ENCODE measurements at places on chromosomes 13 and 19. TPM values are rescaled to one million over a fixed set of nuclear protein-coding genes. Genes with fewer than 3 reads are reported as not detected.

Gene PCDH20
- total RNA-seq, result 0.62 TPM

Gene PRODH2
- total RNA-seq, result not detected

Gene CYP2A6
- not detected for total RNA-seq

Gene MBD3L3
- not detected for total RNA-seq

Gene DCT
- total RNA-seq, result not detected

Gene TMEM259
- 162 TPM for total RNA-seq

- no peaks in the 10 kb centered on the region for H3K27me3 ChIP-seq
- H3K4me3 ChIP-seq, result peak overlapping the region; percentile 84
- peak overlapping the region; percentile 43 for H3K27ac ChIP-seq
- peak; percentile 63 for DNase-seq
- peaks cover 24% of the 10 kb centered on the region for H3K4me1 ChIP-seq
Measured at GRCh38 chr13:106530171-106530851, 5.2 kb downstream of the EFNB2 start.

DNA sequence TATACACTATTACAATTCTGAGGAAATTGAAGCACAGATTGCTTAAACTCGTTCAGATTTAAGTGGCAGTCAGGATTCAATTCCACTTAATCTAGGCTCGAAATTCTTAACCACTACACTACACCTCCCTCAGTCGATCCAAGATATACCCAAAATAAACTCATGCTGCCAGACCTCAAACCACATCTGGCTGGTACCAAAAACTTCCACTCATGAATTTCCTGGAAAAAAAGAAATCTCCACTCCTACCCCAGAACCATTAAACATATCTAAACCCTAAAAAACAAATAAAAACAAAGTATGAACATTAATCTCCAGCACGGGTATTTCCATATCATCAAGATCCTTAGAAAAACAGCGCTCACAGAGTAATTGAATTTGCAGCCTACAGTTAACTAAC lies 1.1 kb downstream of the ZFP30 start:
- H3K27ac ChIP-seq, result no peak overlapping the region
- peaks cover 8% of the 10 kb centered on the region for H3K4me1 ChIP-seq

GRCh38 chr13:98997738-98998641 lies 20.1 kb upstream of the DOCK9 start:
- no peak overlapping the region for H3K27ac ChIP-seq
- DNase-seq, result peak; percentile 66
- H3K27me3 ChIP-seq, result no peaks in the 10 kb centered on the region

DNA sequence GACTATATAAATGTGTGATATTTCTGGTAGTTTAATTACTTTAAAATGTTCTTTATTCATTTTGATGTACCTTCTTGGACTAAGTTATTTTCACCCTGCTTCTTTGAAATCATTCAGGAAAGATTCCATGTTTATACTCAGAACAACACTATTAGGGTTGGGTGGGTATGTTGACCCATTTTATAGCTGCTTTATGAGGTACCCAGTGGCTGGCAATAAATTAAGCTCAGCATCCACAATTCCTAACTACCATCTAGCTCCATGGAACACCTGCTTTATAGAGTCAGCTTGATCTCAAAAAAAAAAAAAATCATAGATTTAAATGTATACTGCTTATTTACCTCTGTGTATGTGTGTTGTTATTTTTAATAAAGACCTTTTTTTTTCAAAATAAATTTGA lies 78.9 kb upstream of the ZNF91 start:
- H3K36me3 ChIP-seq, result no peaks in the 10 kb centered on the region
- H3K4me1 ChIP-seq, result no peaks in the 10 kb centered on the region
- H3K4me3 ChIP-seq, result no peak overlapping the region
- no peak overlapping the region for H3K27ac ChIP-seq

- no peaks in the 10 kb centered on the region for H3K27me3 ChIP-seq
- no peaks in the 10 kb centered on the region for H3K36me3 ChIP-seq
- H3K4me1 ChIP-seq, result peaks cover 13% of the 10 kb centered on the region
- DNase-seq, result no peak
- no peak overlapping the region for H3K4me3 ChIP-seq
Measured at GRCh38 chr13:112716841-112717520, 27.1 kb downstream of the ATP11A start.

GRCh38 chr19:28934631-28935030 lies 278.3 kb downstream of the UQCRFS1 start:
- no peak for DNase-seq
- no peaks in the 10 kb centered on the region for H3K4me1 ChIP-seq
- no peaks in the 10 kb centered on the region for H3K36me3 ChIP-seq
- no peak overlapping the region for H3K27ac ChIP-seq
- H3K27me3 ChIP-seq, result no peaks in the 10 kb centered on the region
- no peak overlapping the region for H3K4me3 ChIP-seq

DNA sequence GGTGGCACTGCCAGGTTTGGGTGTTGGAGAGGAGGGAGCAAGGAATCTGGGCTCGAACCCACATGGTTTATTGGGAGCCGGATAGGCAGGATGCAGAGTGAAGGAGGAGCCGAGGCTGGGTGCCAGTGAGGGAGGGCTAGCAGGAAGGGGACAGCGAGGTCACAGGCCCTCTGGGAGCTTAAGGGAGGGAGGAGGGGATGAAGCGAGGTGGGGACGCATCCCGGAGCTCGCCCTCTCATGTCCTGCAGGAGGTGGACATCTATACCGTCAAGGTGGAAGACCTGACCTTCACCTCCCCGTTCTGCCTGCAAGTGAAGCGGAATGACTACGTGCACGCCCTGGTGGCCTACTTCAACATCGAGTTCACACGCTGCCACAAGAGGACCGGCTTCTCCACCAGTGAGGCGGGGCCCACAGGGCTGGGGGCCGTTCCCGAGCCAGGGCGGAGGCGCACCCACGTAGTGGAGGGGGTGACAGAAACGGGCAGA lies 3.5 kb upstream of the ADM5 start:
- peaks cover 11% of the 10 kb centered on the region for H3K4me1 ChIP-seq
- no peak overlapping the region for H3K4me3 ChIP-seq
- H3K27me3 ChIP-seq, result no peaks in the 10 kb centered on the region
- H3K36me3 ChIP-seq, result peaks cover 46% of the 10 kb centered on the region
- DNase-seq, result no peak

GRCh38 chr13:52022356-52022755 lies 2.1 kb upstream of the UTP14C start:
- no peaks in the 10 kb centered on the region for H3K4me1 ChIP-seq
- H3K27ac ChIP-seq, result no peak overlapping the region
- no peak for DNase-seq
- H3K36me3 ChIP-seq, result peaks cover 14% of the 10 kb centered on the region
- H3K4me3 ChIP-seq, result no peak overlapping the region

DNA sequence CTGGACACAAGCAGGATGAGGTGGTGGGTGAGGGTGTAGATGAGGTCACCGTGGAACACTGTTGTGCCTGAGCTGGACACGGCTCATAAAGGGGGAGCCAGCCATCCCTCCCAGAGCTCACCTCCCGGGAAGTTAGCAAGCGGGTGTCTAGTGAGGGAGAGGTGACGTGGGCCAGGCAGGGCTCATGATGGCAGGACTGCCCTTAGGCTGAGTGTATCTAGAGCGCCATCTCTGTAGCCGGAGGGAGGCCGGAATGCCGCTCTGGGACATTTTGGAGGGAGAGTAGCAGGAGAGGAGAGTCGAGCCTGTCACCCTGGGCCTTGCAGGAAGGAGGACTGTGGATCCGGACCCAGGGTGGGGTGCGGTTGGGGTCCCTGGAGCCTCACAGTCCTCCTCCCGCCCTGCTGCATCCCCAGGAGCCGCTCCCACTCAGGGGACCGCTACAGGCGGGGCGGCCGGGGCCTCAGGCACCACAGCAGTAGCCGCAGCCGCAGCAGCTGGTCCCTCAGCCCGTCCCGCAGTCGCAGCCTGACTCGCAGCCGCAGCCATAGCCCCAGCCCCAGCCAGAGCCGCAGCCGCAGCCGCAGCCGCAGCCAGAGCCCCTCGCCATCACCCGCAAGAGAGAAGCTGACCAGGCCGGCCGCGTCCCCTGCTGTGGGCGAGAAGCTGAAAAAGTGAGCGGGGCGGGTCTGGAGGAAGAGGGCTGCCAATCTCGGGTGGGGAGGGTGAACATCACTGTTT lies 9.2 kb downstream of the ZNF296 start:
- no peak for DNase-seq
- H3K36me3 ChIP-seq, result peaks cover under 1% of the 10 kb centered on the region
- no peak overlapping the region for H3K4me3 ChIP-seq
- H3K27me3 ChIP-seq, result no peaks in the 10 kb centered on the region

DNA sequence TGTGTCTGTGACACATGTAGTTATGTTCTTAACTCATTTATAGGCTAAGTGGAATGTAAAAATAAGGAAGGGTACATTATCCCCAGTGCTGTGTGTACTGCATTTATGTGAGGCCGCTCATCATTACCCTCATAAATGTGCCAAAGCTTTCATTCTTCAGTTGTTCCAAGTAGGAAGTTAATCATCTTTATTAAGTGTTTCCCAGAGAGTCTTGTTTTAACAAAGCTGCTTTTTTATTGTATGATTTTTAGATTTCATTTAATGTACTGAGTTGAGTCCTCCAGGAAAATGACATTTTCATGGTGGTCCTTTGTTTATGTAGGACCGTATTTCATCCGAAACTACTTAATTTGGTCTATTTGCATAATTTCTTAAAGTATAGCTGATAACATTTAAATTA lies 379.8 kb downstream of the DLEU7 start:
- no peak overlapping the region for H3K27ac ChIP-seq
- H3K36me3 ChIP-seq, result no peaks in the 10 kb centered on the region
- no peak overlapping the region for H3K4me3 ChIP-seq
- H3K4me1 ChIP-seq, result no peaks in the 10 kb centered on the region

GRCh38 chr19:8642561-8642960 lies 12.1 kb downstream of the NFILZ start:
- H3K27ac ChIP-seq, result no peak overlapping the region
- H3K4me3 ChIP-seq, result no peak overlapping the region
- peaks cover 8% of the 10 kb centered on the region for H3K4me1 ChIP-seq
- no peaks in the 10 kb centered on the region for H3K36me3 ChIP-seq

GRCh38 chr13:84843368-84843767 lies 955.9 kb downstream of the SLITRK6 start:
- H3K27ac ChIP-seq, result no peak overlapping the region
- peak; percentile 32 for DNase-seq
- H3K4me3 ChIP-seq, result no peak overlapping the region
- no peaks in the 10 kb centered on the region for H3K36me3 ChIP-seq

DNA sequence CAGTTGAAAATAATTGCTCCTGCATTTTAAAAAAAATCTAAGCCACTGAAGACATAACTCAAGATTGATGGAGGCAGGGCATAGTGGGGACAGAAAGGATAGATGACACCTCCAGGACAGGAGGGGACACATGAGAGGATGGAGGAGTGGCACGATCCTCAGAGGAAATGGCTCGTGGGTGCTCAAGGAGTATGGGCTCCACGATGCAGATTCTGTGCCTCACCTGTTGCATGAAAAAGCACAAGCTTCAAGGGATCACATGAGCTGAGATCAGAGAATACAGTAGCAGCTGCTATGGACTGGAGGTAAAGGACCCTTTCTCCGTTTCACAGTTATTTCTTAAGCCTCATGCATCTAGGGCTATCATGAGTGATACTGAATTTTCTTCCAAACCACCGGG lies 69.7 kb upstream of the KL start:
- H3K36me3 ChIP-seq, result no peaks in the 10 kb centered on the region
- no peak for DNase-seq
- no peak overlapping the region for H3K27ac ChIP-seq
- no peaks in the 10 kb centered on the region for H3K27me3 ChIP-seq
- H3K4me1 ChIP-seq, result no peaks in the 10 kb centered on the region
- H3K4me3 ChIP-seq, result no peak overlapping the region

DNA sequence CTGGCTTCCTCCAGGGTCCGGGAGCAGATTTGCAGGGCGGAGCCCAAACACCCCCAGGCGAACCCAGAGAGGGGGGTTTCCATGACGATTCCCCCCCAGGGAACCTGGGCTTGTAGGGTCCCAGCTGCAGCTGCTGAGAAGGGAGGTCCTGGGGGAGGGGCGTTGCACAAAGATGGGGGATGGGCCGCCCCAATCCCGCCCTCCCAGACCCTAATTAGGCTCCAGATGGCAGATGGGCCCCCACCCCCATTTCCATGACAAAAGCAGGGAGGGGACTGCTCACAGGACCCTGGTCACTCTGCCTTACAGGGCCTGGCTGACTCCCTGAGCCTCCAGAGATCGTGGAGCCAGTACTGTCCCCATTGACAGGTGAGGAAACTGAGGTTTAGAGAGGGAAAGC lies 15.2 kb downstream of the ELAVL3 start:
- H3K27me3 ChIP-seq, result no peaks in the 10 kb centered on the region
- H3K4me3 ChIP-seq, result no peak overlapping the region
- H3K27ac ChIP-seq, result no peak overlapping the region
- DNase-seq, result no peak
- H3K36me3 ChIP-seq, result no peaks in the 10 kb centered on the region

DNA sequence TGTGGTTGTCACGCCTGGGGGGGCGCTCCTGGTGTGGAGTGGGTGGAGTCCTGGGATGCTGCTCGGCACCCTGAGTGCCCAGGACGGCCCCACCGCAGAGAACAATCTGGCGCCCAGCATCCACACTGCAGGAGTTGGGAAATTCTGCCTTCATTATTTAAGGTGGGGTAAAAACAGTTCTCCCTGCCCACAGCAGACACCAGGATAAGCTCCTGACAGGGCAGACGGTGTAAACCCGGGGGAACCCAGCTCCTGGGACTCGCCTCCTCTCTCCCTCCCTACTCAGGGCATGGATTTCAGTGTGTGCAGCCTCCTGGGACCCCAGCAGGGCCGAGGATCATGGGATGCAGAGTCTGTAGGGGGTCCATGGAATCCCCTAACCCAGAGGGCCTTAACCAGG lies 7.7 kb upstream of the WDR18 start:
- no peaks in the 10 kb centered on the region for H3K27me3 ChIP-seq
- no peak for DNase-seq
- H3K27ac ChIP-seq, result no peak overlapping the region
- no peaks in the 10 kb centered on the region for H3K36me3 ChIP-seq

GRCh38 chr19:48444936-48445200 lies 915 bp upstream of the GRWD1 start:
- DNase-seq, result no peak
- peaks cover 17% of the 10 kb centered on the region for H3K36me3 ChIP-seq
- no peaks in the 10 kb centered on the region for H3K27me3 ChIP-seq
- peaks cover 18% of the 10 kb centered on the region for H3K4me1 ChIP-seq
- no peak overlapping the region for H3K27ac ChIP-seq

GRCh38 chr13:91302111-91302510 lies 45.4 kb upstream of the MIR17HG start:
- no peaks in the 10 kb centered on the region for H3K4me1 ChIP-seq
- H3K36me3 ChIP-seq, result no peaks in the 10 kb centered on the region
- H3K27ac ChIP-seq, result no peak overlapping the region
- DNase-seq, result no peak
